PC-9 (cell line): ENCODE measurements at places on chromosomes 3 and 15.

DNA sequence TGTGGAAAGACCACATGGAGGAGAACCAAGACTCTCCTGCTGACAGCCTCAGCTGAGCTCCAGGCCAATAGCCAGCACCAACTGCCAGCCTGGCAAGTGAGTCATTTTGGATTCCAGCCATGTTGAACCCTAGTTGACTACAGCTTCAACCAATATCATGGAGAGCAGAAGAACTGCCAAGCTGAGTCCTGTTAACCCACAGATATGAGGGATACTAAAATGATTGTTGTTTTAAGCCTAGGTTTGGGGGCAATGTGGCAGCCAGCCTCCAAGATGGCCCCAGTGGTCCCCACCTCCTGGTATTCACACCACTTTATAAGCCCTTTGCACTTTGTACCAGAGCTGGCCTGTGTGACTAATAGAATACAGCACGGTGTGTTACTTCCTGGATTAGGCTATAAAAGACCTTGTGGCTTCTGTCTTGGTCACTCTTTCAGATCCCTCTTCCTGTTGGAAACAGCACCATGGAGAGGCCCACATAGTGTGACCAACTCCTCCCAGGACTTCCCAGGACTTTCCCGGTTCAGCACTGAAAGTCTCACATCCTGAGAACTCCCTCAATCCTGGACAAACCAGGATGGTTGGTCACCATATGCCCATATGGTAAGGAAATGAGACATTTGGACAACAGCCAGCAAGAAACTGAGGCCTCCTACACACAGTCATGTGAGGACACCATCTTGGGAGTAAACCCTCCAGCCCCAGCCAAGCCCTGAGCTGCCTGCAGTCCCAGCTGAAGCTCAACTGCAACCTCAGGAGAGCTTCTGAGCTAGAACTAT lies 32.4 kb upstream of the CDV3 start:
- DNase-seq = no peak

- DNase-seq = peak; percentile 59
Measured at GRCh38 chr3:139202226-139202958, 141.4 kb upstream of the MRPS22 start.

GRCh38 chr15:38128921-38129320 lies 123.7 kb upstream of the SPRED1 start:
- DNase-seq = no peak

- no peak for DNase-seq
Measured at GRCh38 chr15:85488997-85489396, 108.6 kb downstream of the AKAP13 start.

DNA sequence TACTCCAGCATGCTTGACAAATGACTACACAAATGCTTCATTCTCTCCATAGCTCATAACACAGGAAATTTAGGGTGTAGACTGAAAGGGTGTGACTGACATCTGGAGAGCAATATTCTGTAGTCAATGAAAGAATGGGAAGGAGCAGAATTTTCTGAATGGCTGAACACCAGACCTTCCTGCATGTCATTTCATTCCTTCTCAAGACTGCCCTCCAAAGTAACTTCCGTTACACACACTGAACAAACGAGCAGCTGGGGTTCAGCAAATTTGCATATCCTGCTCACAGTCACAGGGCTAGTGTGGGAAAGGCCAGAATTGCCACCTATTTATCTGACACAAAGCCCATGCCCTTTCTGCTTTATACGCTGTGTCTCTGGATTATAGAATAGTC lies 325.0 kb upstream of the CFAP20DC start:
- DNase-seq = no peak

GRCh38 chr3:113097960-113098447 lies 107.2 kb downstream of the GTPBP8 start:
- peak; percentile 81 for DNase-seq

GRCh38 chr3:191220908-191221307 lies 21.9 kb downstream of the OSTN start:
- DNase-seq = no peak

- DNase-seq = no peak
Measured at GRCh38 chr3:69926385-69926784, 73.1 kb upstream of the SAMMSON start.

- DNase-seq = no peak
Measured at GRCh38 chr15:92101708-92102394, 248.3 kb downstream of the SLCO3A1 start.

GRCh38 chr15:74956648-74957475 lies at the start of gene RPP25:
Gene RPP25, minus strand, starts transcription at chr15:74956772. Its CDS starts 189 bp downstream, at chr15:74956583.
- DNase-seq = peak; percentile 74

DNA sequence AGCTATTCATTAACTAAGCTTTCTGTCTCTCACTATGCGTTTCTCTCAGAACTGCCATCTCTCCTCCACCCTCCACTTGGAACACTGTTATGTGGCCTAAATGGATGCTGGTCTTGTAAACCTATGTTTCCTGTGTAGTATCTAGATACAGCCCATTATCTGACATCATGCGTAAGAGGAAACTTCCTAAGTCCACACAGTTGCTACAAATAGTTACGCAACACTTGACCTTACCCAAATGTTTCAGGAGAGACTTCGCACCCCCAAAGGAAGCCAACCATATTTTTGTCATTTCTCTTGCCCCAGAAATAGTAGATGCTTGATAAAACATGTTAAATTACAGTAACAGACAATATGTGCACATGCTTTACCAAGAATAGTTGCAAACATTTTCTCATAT lies 87.2 kb upstream of the TPRG1 start:
- DNase-seq = no peak

DNA sequence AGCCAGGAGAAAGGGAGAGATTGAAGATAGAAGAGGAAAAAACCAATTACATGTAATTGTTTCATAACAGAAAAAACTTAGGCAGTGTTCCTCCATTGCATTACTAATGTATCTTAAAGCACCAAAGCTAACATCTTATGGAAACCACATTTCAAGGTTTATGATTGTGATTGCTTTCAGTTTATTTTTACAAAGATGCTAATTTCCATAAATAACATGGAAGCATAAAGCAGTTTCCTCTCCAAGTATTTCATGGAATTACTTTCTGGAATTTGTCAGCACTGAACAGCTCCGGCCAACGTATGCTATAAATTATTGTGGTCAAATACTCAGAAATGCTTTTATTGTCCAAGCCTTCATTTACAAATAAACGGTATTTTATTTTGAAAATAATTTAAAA lies 11.6 kb downstream of the ADAMTSL3 start:
- no peak for DNase-seq

DNA sequence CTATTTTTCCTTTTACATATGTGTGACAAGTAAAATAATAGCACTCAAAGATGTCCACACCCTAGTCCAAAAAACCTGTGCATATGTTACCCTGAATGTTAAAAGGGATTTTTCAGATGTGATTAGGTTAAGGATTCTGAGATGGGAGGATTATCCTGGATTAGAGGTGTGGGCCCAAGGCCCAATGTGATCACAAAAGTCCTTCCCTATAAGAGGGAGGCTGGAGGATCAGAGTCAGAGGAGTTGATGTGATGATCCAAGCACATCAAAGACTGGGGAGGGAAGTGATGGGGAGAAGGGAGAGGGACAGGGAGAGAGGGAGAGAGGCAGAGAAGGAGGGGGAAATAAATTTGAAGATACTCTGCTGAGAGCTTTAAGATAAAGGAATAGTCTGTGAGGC lies 512.6 kb downstream of the PLOD2 start:
- DNase-seq = no peak

DNA sequence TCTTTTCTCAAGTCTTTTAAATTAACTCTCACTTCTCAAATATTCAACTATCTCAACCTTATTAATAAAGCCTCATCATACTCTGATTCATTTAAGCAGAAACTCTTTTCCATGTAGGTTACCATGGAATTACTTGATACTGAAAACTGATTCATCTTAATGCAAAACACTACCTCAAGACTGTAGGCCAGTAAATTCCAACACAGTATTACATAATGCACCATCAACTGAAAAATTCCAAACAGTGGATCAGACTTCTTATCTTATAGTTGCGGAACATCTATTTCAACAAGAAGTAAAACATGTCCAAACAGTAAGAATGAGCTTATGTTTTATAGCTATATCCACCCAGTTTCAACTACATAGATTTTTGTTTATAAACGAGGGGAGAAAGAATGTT lies 124.5 kb downstream of the PEAK1 start:
- no peak for DNase-seq

- DNase-seq = peak; percentile 93
Measured at GRCh38 chr15:60374628-60375081, 23.1 kb downstream of the ANXA2 start.

GRCh38 chr3:31760654-31761053 lies 220.4 kb downstream of the OSBPL10 start:
- DNase-seq = no peak

GRCh38 chr3:188179006-188179966 lies 25.3 kb downstream of the LPP start:
- no peak for DNase-seq

DNA sequence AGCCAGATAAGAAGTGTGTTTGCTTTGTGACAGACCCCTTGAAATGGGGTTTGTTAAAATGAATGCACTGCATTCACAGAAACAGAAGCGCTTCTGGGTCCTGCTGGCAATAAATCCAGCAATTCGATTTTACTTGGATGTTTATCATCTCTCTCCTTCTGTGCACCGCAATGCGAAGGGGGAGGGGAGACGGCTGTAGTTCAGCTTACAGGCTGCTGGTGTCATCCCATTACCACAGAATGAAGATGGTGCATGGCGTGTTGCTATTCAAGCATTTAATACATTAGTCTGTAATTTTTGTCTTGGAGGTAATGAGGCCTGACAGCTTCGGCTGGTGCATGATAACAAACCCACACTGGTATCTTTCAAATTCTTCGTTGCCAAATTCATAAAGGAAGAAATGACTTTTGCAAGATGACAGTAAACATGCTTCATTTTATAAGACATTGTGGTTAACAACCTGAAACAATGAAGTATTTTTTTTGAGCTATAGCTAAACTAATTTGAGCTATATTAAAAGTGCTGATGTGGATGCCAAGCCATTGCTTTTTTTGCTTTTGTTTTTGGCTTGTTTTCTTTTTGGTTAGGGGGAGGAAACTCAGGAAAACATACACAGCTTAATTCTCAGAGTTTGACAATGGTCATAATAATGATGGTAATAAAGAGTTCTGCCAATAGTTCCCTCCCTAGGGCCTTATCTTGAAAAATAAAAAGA lies 418.3 kb downstream of the OTOL1 start:
- no peak for DNase-seq

DNA sequence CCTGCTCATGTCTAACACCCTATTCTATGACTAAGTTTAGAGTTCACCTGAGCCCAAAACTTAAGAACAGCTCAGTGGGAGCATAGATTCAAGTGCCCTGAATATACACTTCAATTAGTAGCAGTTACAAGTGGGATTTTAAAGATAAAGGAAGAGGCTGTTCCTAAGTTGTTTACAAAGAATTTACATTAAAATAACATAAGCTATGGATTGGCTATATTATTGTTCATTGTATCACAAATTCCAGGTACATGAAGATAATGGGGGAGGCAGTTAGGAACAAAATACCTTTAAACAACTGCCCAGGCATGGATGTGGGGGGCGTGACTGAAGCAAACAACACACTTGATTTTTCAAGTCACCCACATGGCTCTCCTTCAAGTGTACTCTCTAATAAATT lies 52.7 kb downstream of the ROPN1B start:
- no peak for DNase-seq

DNA sequence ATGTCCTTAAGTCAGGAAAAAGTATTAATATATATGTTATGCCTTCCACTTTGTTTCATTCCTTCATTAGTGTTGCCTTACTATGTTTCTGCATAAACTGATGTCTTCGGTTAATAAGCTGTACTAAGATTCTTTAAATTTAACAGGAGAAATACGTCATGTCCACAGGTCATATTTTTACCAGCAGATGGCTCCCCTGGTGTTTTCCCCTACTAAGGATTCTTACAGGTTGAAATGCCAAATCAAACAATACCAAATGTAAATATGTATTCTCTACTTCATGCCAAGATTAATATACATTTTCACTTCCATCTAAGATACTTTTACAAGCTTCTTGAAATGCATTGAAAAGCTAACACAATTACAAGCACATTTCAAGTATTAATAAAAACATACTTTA lies 1602.1 kb downstream of the SI start:
- no peak for DNase-seq

GRCh38 chr15:67077641-67078215 lies 12.3 kb downstream of the SMAD3 start:
- DNase-seq = no peak

DNA sequence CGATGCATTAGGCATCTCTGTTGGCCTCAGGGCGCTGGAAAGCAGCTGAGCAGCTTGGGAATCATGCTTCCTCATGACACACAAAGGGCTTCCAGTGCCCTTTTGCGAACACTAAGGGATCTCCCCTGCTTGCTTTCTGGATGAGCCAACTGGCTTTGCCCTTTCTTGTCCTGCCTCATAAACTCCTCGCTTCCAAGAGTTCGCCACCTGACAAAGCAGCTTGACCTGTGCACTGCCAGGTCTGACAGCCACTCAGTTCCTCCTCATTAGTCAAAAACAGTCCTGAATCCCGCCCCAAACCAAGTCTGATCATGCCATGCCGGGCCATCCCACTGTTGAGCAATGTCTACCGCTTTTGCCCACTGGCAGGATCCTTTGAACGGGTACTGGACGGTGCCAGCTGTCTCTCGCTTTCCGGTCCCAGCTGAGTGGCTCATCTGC lies 265.4 kb upstream of the LYSMD4 start:
- peak; percentile 43 for DNase-seq
